NCI-H460 (cell line): ENCODE measurements at places on chromosomes 6 and 20. TPM values are rescaled to one million over a fixed set of nuclear protein-coding genes. Genes with fewer than 3 reads are reported as not detected.

GRCh38 chr20:31870726-31871617 is 538 bp downstream of the TTLL9 start:
- DNase-seq: no peak

GRCh38 chr6:155909710-155910109 is 454.1 kb upstream of the NOX3 start:
- DNase-seq: no peak

DNA sequence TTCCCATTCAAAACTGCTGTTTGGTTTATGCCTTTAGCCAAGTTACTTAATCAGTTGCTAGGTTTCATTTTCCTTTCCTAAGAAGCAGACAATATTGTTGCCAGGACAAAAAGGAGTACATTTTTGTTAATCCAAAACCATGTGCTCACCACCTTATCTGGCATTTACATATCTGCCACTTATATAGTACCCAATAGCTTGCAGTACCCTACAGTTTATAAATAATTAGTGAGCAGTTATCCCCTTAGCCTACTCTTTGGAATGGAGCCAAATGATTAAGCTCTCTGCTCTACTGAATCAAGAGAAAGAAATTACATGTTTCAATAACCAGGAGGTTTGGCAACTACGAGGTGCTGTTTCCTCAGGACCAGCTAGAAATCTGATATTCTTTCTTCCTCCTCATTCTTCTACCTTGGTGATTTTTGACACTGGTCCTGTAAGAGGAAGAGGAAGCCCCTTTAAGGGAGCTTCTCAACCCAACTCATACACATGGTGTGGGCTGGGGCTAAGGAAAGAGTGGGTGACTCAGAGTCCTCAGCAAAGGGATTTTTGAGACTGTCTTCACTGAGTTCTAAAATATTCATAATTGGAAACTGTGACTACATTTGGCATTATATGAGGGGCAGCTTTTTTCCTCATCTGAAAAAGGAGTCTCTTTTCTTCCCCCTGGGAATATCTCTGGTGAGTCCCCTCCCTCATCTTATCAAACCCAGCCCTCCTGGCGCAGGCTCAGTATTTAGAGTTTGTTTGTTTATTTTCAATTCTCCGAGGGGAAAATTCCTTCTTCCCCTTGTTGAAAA is 1.5 kb downstream of the ZNFX1 start:
- no peak for DNase-seq

Gene KIF25
- not detected in 2 replicates for total RNA-seq

Gene CSNK2A1
- 108 and 124 TPM in 2 replicates for total RNA-seq

Gene ACSS1
- 1.4 and 2.8 TPM in 2 replicates for total RNA-seq
